ENCODE measurements at places on chromosomes 13 and 19. TPM values are rescaled to one million over a fixed set of nuclear protein-coding genes. Genes with fewer than 3 reads are reported as not detected.
A peak's percentile ranks its signal among the peaks of the same experiment; 100 is the strongest.

The CCDC70 gene
- not detected for total RNA-seq

The SIGLEC8 gene
- total RNA-seq = 0.21 TPM

The SPATA13 gene
- total RNA-seq = 33.3 TPM

The SULT2A1 gene
- not detected for total RNA-seq

The POGLUT2 gene
- 26.4 TPM for total RNA-seq

- peak; percentile 53 for DNase-seq
Observed at GRCh38 chr13:37134411-37135041, 29.1 kb upstream of the CSNK1A1L start.

- no peak for DNase-seq
Observed at GRCh38 chr13:80012251-80012650, 328.7 kb downstream of the SPRY2 start.

DNA sequence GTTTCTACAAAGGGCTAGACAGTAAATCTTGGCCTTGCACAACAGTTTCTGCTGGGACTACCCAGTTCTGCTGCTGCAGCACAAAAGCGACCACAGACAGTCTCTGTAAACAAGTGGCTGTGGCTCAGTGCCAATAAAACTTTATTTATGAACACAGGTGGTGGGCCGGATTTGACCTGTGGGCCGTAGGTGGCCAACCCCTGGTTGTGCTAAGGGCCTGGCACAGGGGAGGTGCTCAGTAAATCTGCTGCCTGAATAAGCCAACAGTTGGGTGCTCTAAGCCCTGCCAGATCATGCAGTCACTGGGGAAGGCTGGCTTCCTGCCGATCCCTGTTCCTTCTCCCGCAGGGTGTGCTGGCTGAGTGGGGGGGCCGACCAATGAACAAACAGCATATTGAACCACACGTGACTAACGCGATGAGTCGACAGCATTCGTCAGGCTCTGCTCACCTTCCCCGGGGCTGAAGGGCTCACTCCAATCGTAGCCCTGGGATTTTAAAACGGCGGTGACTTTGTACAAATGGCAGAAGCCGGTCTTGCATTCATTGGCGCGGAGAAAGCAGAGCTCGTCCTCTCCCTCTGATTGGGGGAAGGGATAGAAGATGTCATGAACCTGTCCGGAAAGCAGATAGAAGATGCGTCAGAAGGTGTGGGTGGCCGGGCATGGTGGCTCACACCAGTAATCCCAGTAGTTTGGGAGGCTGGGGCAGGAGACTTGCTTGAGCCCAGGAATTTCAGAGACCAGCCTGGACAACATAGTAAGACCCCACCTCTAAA, 24.3 kb upstream of the MYDGF start:
- DNase-seq = peak; percentile 35

DNA sequence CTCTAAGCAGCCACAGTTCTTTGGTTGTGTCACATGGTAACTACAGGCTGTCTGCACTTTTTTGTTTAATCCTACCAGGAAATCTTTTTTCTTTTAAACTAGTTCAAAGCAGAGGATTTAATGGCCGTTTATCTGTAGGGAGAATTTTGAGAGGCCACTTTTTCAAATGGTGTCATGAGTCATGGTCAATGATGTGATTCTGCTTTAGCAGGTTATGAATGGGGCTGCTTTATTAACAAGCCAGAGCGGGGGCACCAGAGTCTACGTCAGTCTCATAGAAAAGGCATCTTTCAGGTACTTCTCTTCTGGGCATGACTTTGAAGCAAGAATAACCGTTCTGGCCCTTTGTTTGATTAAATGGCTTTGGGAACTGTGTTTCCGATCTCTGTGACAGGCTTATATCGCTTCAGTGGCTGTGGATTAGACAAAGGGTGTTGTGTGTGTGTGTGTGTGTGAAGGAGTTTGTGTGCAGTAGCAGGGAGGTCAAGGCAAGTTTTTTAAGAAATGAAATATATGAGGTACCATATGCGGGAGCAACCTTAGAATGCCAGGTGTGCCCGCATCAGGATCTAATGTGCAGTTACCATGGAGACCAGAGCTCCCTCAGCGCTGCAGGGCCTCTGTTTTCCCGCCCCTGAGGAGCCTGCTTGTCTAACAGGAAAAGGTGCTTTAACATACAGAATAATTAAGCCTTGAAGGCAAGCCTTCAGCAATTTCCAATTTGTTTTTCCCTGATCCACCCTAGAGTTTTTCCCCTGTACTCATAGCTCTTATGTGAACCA, 120.5 kb downstream of the KATNAL1 start:
- no peak for DNase-seq

DNA sequence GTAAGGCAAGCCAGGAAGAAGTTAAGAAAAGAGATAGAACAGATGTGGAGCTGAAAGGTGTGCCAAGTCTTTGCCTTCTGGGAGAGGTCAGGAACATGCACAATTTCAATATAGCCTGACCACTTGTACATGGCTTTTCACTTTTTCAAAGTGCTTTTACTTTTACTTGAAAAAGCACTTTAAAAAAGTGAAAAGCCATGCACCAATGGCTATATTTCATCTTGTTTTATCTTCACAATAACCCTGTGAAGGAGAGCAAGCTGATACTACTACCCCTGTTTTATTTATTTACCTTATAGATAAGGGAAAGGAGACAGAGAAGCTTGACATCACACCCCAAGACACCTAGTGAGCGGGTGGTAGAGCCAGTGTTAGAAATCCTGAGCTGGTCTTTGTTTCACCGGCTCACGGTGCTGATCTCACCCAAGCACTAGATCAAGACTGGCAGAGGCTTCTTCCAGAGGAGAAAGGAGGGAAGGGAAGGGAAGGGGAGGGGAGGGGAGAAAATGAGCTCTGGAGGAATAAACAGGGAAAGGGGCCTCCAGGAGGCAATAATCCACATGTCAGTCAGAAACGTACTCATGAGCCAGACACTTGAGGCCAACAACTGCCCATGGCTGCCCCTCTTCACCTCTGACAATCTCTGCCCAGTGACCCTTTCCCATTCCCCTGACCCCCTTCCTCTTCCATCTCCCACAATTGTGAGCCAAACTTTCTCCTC, 455.4 kb downstream of the FOXO1 start:
- DNase-seq = no peak

DNA sequence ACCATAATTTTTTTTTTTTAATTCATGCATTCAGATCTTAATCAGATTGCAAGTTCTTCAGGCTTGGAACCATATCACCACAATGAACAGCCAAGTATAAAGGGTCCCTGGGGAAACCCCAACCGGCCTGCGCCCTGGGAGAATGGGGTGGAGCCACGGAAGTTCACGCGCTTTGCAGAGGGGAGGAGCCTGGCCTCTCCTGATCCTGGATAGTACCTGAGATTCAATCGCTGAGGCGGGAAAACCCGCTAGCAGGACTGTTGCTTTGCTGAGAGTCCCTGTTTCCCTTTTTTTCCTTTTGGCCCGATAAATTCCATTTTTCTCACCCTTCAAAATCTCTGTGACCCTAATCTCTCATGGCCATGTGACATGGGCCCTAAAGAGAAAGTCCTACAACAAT, 385.1 kb downstream of the IRS2 start:
- no peak for DNase-seq

GRCh38 chr13:28099396-28100149, 803 bp downstream of the FLT3 start:
- DNase-seq = no peak

DNA sequence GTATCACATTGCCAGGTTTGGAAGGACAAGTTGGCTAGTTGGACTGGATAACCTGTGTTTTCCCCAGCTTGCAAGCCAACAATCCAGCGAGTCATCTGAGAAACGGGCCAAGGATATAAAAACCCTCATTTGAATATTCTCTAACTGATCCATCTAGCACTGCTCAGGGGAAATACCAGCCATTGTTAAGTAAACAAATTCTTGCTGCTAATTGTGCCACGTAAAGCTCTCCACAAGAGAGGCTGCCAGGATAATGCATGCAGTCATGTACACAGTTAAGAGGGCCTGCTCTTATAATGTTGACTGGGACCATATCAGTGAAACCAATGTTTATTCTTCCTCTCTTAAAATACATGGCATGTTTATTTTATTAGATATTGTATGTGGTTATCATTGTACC, 663.2 kb upstream of the SGCG start:
- no peak for DNase-seq

- no peak for DNase-seq
Observed at GRCh38 chr19:41927497-41928192, 604 bp downstream of the ERFL start.

- no peak for DNase-seq
Observed at GRCh38 chr13:46663206-46664037, 110.5 kb downstream of the LRCH1 start.

DNA sequence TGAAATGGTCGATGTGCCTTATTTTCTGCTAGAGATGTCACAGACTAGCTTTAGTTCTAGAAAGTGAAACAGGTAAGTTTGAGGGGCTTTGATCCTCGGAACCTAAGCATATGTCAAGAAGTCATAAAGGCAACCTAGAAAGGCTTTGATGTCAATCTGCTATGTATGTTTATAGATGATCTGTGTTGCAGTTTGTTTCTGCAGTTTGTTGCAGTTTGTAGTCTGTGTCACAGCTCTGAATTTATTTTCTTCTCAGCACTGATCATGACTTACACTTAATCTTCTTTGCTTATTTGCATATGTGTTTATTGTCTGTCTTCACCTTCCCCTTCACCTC, 5.9 kb downstream of the LSM14A start:
- DNase-seq = no peak

All from uterus (tissue), 4 donors.